ENCODE measurements at places on chromosomes 6 and 20.

GRCh38 chr6:128479048-128479666 is 41.2 kb downstream of the PTPRK start:
- DNase-seq: no peak

GRCh38 chr20:62584671-62585460 is 57.4 kb upstream of the SLCO4A1 start:
- DNase-seq: no peak

GRCh38 chr20:62724692-62725595 is 16.3 kb downstream of the NTSR1 start:
- DNase-seq: no peak

GRCh38 chr6:52286798-52287432 is 2.4 kb upstream of the MCM3 start:
- DNase-seq: peak; percentile 57

DNA sequence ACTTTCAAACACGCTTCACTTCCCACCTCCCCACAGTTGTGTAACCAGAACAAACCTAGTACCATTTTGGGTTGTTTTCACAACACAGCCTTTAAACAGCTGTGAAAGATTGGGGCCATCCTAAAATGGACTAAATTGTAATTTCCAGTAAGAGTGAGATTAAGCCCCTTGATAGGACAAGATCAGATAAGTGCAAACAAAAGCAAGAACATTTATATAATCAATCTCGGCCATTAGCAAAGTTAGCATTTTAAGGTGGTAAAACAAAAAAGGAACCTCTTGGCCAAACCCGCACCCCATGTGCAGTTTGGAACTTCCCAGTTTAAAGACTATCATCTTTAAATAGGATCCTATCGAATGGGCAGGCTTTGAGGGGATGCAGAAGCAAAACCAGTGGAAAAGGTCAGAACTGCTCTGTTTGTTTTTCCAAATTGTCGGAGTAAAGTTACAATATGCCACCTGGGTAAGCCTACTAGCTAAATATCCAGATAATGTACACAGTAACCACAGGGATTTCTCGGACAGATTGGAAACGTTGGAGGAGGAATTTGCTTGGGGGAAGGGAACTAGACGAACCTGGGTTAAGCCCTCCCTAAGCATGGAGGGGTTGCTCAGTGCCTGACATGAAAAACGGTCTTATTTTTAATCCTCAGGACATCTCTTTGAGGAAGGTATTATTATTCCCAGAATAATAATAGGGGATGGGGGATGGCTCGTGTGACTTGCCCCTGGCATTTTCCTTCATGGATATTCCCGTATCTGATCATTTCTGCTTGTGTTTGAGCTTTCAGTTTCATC is 159.8 kb upstream of the SALL4 start:
- no peak for DNase-seq

- DNase-seq: no peak
Measured at GRCh38 chr6:45415315-45415714, 37.6 kb upstream of the SUPT3H start.

DNA sequence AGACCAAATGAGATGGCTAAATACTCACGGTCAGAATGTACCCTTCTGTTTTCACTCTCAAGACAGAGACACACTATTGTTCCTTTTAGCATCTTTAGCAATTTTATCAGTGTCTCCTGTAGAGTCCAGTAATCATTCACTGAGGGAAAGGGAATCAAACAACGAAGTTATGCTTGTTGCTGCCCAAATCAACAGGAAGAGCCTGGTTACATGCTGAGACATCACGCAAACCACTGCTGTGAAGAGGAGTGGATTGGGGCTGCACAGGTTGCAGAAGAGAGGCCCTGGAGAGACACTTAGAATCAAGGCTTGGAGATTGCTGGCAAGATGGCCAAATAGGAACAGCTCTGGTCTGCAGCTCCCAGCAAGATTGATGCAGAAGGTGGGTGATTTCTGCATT is 40.5 kb upstream of the B3GAT2 start:
- DNase-seq: no peak

GRCh38 chr20:57578476-57579165 is 17.7 kb downstream of the PCK1 start:
- no peak for DNase-seq

- DNase-seq: no peak
Measured at GRCh38 chr6:159919800-159920199, 29.0 kb downstream of the MAS1 start.

DNA sequence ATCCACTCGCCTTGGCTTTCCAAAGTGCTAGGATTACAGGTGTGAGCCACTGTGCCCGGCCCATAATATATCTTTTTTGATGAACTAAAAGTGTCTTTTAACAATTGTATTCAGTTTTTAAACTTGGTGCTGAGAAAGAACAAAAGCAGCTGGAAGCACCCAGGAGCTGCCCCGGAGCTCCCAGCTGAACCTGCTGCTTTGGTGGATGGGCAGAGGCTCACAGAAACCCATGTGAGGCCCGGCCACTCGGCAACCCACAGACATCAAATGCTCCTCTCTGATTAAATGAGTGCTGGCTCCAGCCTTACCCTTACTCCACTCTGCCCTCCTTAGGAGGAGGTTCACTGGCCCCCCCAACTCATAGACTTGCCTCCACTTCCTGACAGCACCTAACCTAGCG is 59.4 kb upstream of the FRMD1 start:
- no peak for DNase-seq

DNA sequence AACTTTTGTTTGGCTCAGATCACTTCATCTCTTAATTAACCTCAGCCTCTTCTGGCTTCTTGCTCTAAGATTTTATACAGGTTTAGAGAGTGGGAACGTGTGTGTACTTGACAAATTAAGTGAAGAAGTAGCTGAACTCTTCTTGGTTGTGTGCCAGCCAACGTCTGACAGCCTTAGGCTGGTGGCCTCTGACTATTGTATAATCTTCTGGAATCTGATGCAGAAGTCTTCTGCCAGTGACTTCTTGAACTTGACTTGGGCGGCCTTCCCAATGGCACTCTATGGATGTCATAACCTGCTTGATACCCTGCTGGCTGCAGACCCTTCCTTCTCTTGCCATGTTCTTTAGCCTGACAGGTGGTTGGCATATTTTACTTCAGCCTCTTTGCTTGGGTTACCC is 660.5 kb downstream of the DOK5 start:
- no peak for DNase-seq

GRCh38 chr6:40398810-40399477 is 188.2 kb downstream of the LRFN2 start:
- no peak for DNase-seq

- DNase-seq: no peak
Measured at GRCh38 chr20:61778495-61778863, 287.2 kb downstream of the TAF4 start.

DNA sequence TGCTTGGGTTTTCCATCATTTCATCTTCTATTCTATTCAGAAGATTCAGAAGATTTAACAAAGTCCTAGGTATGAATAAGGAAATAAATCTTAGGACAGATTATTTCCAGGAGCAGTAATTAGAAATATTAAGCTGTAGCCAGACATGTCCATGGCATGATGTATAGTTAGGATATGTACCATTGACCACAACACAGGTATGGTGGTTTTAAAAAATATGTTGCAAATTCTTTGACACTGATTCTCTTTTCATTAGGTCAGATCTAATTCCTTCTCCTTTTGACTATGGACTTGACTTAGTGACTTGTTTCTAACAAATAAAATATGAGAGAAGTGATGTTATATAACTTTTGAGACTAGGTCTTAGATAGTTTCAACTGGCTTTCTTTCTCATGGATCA is 23.5 kb upstream of the PDE7B start:
- DNase-seq: no peak

DNA sequence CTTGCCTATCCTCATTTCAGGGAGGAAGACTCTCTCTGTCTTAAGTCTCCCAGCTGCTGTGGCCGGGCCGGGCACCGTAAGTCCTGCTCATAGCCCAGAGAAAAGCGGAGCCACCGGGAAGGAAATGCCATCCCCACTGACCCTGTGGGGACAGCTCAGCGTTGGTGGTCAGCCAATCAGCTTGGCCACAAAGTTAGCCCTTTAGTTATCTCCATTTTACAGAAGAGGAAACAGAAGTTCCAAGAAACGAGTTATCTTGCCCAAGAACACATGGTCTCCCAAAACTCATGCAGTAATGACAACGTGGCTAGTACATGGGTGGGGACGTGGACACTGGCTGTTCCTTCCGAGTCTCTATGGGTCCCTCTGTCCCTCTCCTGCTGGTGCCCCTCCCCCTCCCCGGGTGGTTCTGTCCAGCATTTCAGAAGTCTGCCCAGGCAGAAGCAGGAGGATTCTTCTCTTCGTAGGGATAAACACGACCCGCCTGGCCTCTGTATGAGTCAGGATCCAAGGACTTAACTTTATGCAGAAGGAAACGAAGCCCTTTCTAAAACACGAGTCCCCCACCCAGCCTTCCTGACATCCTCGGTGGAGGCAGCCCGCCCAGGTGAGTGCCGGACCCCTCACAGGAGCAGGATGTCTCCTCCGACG is 273.8 kb downstream of the CDH4 start:
- no peak for DNase-seq

- DNase-seq: no peak
Measured at GRCh38 chr20:2541940-2542339, 5.6 kb downstream of the TMC2 start.

DNA sequence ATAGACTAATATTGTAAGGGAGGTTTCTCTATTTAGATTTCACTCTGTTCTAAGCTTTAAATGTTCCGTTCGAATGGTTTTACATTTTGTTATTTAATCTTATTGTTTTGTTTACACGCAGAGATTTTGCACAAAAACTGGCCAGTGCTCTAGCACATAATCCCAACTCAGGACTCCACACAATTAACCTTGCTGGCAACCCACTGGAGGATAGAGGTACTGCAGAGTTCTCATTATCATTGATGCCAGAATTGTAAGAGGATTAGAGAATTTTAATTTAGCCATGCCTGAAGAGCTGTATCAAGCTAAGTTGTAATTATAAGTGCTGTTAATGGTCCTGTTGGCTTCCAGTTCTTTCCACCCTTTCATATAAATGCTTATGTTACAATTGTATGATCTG is 179.7 kb upstream of the SCGN start:
- DNase-seq: no peak

DNA sequence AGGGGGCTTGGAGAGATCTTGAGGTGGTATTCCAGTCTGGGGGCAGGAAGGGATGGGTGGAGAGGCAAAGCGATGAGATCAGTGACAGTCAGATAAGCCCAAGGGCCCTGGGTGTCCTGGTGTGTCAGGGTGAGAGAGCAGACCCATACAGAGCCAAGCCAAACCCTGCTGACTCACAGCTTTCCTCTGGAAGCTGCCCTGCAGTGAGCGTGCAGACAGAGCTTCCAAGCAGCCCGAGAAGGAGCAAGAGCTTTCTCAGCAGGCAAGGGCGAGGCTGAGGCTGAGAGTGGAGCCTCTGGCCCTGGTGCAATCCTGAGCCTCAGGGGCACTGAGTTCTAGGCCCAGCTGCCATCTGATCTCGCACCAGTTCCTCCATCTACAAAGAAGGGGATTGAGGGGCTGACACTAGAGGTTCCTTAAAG is 91.1 kb upstream of the HIVEP1 start:
- DNase-seq: no peak
